Fibroblast of villous mesenchyme (primary cell): ENCODE measurements at places on chromosomes 4 and X. TPM values are rescaled to one million over a fixed set of nuclear protein-coding genes. Genes with fewer than 3 reads are reported as not detected.

Gene PNMA6F
- total RNA-seq, result not detected in 2 replicates

Gene SSX4
- not detected in 2 replicates for total RNA-seq

Gene ZNF157
- under 0.01 TPM in 2 replicates for total RNA-seq

Gene DMP1
- not detected in 2 replicates for total RNA-seq

Gene POU3F4
- total RNA-seq, result not detected in 2 replicates

Gene LONRF3
- 0.43 TPM in 1 of 2 replicates, not detected in the other for total RNA-seq

Gene ITM2A
- total RNA-seq, result under 0.01 TPM in 1 of 2 replicates, not detected in the other

Gene MTMR8
- under 0.01 and 0.43 TPM in 2 replicates for total RNA-seq
